NCI-H2171 (cell line): ENCODE measurements at places on chromosomes 11 and 22.

DNA sequence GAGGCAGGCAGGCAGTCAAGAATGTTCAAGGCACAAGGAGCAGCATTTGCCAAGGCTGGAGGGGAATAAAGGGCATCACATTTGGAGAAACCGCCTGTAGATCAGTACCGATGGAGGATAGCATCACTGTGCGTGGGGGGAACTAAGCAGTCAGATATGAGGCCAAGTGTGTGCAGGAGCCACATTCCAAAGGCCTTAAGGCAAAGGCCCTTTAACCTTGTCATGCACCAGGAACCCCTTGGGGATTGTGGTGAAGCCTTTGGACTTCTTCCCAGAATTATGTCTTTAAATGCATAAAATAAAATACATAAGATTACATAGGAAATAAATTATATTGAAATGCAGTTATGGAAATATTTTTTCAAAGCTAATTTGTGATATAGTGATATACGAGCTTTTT lies 532.1 kb downstream of the BUD13 start:
- DNase-seq, result no peak

DNA sequence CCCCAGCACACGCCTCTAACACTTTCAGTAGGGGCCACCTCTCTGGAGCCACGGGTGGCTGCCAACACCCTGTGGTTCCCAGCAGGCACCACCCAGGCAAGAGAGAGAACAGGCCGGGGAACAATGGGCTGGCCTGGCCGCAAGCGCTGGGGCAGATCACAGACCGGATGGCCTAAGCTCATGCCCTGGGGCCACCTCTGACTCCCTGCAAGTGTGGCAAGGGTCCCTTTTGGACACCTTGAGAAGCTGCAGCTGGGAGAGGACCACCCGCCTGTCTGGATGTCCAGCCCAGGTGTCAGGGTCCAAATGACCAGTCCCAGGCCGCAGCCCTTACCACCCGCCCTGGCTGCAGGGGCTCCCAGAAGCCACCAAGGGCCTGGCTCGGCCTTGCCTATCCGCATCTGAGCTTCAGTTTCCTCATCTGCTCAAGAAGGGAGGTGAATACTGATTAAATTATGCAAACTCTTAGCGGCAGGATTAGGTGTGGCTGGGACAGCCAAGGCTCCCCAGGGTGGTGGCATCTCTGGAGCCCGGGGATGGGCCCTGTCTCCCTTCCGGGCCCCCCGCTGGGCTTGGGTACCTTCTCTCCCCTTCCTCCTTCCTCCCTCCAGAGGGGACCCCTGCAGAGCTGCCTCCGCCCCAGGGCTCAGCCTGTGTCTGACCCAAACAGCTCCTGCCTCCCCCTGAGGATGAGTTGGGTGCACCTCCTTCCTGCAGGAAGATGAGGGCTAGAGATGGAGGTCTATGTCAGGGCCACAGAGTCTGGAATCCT lies 785 bp upstream of the SUSD2 start:
- no peak for DNase-seq

- no peak for DNase-seq
These were observed 5.5 kb upstream of the PARVB start for GRCh38 chr22:44018594-44018993.

DNA sequence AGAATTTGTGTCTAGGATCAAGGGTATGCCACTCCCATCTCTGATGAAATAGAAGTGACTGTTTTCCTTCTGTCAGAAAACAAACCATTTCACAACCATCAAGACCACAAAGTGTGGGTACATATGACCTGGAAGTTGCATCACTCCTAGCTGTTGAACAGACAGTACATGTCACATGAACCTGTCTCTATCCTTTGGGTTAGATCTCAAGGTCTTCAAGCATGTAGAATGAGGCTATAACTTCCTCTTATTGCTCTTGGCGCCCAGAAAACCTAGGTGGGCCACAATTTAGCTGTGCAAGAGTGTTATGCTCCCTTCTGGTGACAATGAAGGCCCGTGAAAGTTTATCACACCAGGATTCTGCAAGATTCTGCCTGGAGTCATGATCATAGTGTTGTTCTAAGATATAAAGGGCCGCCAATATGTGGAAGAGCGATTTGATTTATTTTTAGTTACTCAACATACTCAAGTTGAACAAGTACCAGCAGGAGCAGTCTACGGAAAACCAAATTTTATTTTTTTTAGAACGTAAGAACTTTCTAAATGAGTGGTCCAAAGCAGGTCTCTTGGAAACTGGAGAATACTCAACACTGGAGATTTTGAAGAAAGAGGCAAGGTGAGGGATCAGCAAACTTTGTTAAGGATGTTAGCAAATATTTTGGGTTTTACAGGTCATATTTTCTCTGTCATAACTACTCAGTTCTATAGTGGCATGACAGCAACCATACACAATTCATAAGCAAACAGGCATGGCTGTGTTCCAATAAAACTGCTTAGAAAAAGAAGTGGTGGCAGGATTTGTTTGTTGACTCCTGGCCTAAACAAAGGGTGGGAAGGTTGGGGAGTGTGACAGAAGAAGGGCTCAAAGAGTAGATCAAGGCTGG lies 101.8 kb downstream of the USP35 start:
- DNase-seq, result no peak

DNA sequence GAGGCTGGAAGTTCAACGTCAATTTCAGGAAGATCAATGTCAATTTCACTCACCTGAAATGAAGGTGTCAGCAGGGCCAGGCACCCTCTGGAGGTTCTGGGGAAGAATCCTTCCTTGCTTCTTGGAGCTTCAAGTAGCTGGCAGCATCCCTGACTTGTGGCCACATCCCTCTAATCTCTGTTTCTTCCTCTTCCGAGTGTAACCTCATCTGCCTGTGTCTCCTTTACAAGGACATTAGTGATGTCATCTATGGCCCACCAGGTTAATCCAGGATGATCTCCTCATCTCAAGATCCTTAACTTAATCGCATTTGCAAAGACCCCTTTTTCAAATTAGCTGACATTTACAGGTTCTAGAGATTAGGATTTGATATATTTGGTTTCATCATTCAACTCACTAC lies 240.8 kb upstream of the MTNR1B start:
- no peak for DNase-seq
